Kidney glomerular epithelial cell (primary cell): ENCODE measurements at places on chromosomes 3 and 15.

DNA sequence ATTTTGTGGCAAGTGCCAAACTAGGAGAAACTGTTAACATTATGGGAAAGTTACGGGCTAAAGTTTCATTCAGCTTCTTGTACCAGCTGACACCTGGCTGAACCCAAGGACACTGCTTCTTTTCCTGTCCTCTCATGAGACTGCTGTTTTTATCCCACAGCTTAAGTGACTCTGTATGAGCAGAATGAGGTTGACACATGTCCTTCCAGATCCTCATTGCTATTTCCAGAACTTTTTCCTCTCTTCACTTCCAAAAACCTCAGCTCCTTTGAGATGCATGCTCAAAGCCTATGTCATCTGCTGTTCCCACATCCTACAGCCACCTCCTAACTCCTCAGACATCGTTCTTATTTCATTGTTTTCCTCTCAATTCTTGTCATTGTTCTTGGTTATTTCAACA lies 183.6 kb downstream of the DCLK3 start:
- no peak for DNase-seq

- peak; percentile 33 for DNase-seq
These were observed 859 bp downstream of the RORA start for GRCh38 chr15:61227950-61228936.

DNA sequence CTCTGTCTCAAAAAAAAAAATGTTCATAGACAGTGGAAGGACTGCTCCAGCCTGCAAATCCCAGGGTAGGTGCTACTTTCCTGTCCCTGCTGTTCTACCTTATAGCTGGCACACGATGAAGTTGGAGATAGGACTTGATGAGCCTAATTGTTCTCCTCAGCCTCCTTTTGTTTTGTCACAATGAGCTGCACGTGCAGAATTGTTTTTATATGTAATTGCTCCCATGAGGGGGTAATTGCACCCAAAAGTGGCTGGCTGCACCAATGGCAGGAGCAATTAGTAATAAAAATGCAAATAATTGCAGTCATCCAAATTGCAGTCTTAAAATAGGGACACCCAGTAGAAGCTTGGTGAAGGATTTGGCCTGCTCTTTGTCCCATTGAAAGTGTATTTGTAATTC lies 63.0 kb upstream of the PFN2 start:
- DNase-seq: no peak

DNA sequence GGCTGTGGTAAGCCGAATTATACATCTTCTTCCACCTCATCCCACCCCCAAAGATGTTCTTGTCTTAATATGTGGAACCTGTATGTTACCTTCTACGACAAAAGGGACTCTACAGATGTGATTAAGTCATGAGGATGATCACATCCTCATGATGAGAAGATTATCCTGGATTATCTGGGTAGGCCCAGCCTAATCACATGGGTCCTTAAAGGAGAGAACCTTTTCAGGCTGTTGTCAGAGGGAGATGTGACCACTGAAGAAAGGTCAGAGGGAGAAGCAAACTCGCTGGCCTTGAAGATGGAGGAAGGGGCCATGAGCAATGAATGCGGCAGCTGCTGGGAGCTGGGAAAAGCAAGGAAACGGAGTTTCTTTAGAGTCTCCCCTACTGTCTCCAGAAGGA lies 12.9 kb upstream of the SCG3 start:
- DNase-seq: no peak

- no peak for DNase-seq
These were observed 5.8 kb upstream of the TUSC2 start for GRCh38 chr3:50333744-50334328.

DNA sequence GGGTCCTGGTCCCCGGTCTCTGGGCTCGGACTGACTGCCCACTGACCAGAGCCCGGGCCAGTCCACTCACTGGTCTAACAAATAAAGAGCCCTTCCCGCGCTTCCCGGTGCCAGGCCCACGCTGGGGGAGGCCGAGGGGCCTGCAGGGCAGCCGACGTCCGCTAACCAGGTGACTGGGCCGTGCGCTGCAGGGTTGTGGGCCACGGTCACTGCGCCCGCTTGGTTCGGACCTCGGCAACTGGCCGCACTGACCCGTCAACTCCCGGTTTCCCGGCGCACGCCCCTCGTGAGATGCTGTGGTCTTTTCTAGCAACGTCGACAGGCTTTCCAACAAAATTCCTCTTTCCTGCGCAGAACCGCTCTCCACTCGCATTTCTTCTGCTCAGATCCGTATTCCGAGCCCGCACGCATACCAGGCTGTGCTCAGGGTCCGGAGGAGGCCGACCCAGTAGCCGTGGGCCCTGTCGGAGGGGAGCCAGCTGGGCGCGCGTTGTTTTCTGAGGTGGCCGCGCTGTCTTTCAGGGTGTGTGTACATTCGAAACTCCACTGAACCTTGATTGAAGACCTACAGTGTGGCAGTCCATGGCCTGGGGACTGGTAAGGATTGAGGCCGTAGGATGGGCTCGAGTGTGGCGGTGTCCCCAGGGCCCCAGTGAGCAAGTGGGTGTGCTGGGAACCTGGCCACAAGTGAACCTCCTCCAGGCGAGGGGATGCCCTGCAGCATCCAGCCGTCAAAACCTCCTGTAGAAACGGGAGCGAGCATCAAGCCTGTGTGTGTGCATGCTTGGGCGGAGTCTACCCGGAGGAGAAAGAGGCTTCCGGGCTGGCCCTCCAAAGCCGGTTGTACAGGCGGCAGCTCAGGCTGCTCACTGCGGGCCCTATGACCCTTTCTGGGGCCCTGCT lies 875 bp upstream of the NT5DC2 start:
- no peak for DNase-seq

GRCh38 chr15:65066001-65066634 lies 1.7 kb downstream of the RASL12 start:
- peak; percentile 9 for DNase-seq

- no peak for DNase-seq
These were observed 61.0 kb downstream of the PGPEP1L start for GRCh38 chr15:98946301-98947255.
